Muscle of arm (tissue), 14 donors: ENCODE measurements at places on chromosomes 6 and 20.
A peak's percentile ranks its signal among the peaks of the same experiment; 100 is the strongest.

- DNase-seq, result no peak
Measured at GRCh38 chr6:14758421-14759081, 487.3 kb upstream of the JARID2 start.

- DNase-seq, result no peak
Measured at GRCh38 chr20:58714923-58715351, 22.3 kb downstream of the NPEPL1 start.

- peak; percentile 57 for DNase-seq
Measured at GRCh38 chr6:75204959-75205775, 686 bp downstream of the COL12A1 start.

DNA sequence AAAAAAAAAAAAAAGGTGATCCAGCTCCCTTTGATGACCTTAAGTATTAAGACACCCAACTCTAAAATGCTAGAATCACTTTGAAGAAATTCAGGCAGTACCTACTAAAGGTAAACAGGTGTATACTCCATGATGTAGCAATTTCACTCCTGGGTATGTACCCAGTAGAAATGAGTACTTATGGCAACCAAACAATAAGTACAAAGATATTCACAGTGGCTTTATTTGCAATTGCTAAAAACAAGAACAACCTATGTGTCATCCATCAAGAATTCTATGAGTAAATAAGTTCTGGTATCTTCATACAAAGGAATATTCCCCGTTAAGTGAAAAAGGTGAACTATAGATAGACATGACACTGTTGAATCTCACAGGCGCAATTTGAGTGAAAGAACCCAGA lies 29.4 kb downstream of the MDGA1 start:
- no peak for DNase-seq

GRCh38 chr6:13710552-13711323 lies 897 bp downstream of the RANBP9 start:
- peak; percentile 46 for DNase-seq

GRCh38 chr20:13220194-13220903 lies 725 bp upstream of the ISM1 start:
- DNase-seq, result peak; percentile 41

DNA sequence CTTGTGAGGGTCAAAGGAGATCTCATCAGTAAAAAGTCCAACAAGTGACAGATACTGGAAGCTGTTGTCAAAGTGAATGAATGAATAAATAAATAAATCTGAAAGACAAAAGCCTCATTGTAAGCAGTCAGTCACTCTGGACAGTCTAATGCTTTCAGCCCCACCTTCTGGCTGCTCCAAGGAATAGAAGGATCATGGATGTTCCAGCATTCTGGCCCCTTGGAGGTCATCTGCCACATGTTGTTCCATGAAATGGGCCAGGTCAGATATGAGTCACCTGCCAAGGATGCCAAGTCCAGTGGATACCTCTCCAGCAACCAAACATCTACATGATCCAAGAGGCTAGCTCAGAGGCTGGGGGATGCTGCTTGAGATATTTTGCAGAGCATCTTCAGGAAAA lies 185.6 kb downstream of the BMP7 start:
- no peak for DNase-seq

DNA sequence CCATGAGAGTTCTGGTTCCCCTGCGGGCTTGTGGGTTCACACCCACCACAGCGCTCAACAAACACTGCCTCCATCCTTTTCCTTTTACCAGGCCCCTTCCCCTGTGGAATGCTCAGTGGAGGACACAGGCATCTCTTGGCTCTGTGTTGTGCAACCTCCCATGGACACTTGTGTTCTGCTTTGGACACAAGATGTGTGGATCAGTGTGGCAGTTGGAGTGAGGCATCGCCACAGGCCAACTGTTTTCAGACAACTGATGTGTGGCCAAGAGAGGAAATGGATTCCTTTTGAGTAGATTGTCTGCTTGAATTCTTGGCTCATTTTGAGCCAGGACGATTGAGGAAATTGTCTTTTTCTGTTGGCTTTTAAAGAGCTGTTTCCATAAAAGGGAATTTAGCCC lies 26.8 kb downstream of the CST8 start:
- DNase-seq, result no peak

DNA sequence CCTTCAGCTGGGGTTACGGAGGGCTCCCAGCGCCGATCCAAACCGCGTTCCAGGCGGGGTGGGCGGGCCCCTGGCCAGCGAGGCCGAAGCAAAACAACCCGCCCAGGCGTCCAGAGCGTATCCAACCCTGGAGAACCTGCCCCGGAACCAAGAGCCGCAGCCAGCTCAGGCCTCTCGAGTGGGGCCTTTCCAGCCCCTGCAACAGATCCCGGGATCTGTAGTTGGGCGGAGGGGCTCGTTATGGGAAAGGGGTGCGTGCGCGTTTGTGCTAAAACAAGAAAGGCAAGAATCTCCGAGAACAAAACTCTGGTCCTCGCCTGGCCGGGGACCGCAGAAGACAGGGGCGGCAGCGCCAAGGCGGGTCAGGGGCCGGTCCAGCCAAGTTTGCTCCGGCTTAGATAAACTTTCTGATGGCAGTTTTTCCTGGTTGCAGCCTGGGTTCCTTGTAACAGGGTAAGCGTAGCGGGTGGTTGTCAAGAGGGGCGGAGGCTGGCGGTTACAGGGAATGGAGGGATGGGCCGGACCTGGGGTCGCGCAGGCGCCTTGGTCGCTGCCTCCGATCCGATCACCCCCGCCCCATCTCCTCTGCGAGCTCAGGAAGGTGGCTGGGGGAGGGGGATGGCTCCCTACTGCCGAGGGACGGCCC lies 448 bp upstream of the RIN2 start:
- DNase-seq, result peak; percentile 92

DNA sequence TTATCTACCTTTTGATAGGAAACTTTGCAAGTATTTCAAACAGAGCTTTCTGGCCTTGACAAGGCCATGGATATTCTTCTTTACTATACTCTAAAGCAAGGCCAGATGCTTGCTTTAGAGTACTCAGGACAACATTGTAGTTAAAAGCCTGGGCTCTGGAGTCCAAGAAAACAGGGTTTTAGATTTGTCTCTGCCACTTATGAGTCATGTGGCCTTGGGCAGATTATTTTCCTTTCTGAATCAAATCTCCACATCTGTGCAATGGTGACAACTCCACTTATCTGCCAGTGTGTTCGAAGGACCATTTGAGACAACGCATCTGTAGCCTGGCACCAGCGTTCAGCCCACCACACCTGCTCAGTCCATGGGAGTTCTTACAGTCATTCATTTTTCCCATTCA lies 265.9 kb upstream of the RIN2 start:
- no peak for DNase-seq

- DNase-seq, result no peak
Measured at GRCh38 chr6:52840763-52841585, at the start of gene GSTA5. TSS of gene GSTA5 (minus strand) at chr6:52840813.
